ENCODE measurements at places on chromosomes 5 and 9. TPM values are rescaled to one million over a fixed set of nuclear protein-coding genes. Genes with fewer than 3 reads are reported as not detected.

NKD2 gene
- total RNA-seq, result 3.0 TPM

FAT2 gene
- total RNA-seq, result 0.31 TPM

QRFP gene
- total RNA-seq, result not detected

GPR21 gene
- total RNA-seq, result 13.3 TPM

ZFAND5 gene
- 333 TPM for total RNA-seq

MSX2 gene
- total RNA-seq, result not detected

HMMR gene
- 3.0 TPM for total RNA-seq

PDZD2 gene
- total RNA-seq, result 22.0 TPM

ADAMTS12 gene
- 1.2 TPM for total RNA-seq

HACD4 gene
- 0.94 TPM for total RNA-seq

RASGEF1C gene
- 12.8 TPM for total RNA-seq

PCDHGA12 gene
- total RNA-seq, result 6.9 TPM

PHF24 gene
- 25.6 TPM for total RNA-seq

FLT4 gene
- 2.3 TPM for total RNA-seq

CAPSL gene
- not detected for total RNA-seq

TMEM252 gene
- total RNA-seq, result not detected

NR4A3 gene
- total RNA-seq, result 8.7 TPM

PRELID2 gene
- total RNA-seq, result 13.3 TPM

SPINK5 gene
- total RNA-seq, result not detected

GRIN1 gene
- total RNA-seq, result 31.2 TPM

DRD1 gene
- total RNA-seq, result 6.1 TPM

HAVCR1 gene
- total RNA-seq, result 0.31 TPM

PIP5K1B gene
- 2.7 TPM for total RNA-seq

SLC46A2 gene
- total RNA-seq, result not detected

CARTPT gene
- total RNA-seq, result not detected

PCDHGB2 gene
- total RNA-seq, result 8.3 TPM

ZNF354C gene
- 59.6 TPM for total RNA-seq

PCDHA9 gene
- total RNA-seq, result 18.6 TPM

RETREG1 gene
- 71.3 TPM for total RNA-seq

CCL27 gene
- 0.31 TPM for total RNA-seq

KLHL9 gene
- 81.4 TPM for total RNA-seq

PCDHA4 gene
- 18.6 TPM for total RNA-seq

ZNF782 gene
- total RNA-seq, result 41.2 TPM

RACK1 gene
- 2,761 TPM for total RNA-seq

TMC1 gene
- total RNA-seq, result 0.78 TPM

STPG3 gene
- not detected for total RNA-seq

FGFR4 gene
- total RNA-seq, result 1.6 TPM

FABP6 gene
- 1.4 TPM for total RNA-seq

FCN2 gene
- total RNA-seq, result not detected

C9orf50 gene
- total RNA-seq, result not detected

OGN gene
- 15.1 TPM for total RNA-seq

C1QTNF3 gene
- 11.7 TPM for total RNA-seq
